ENCODE measurements at places on chromosomes 6 and 20.

GRCh38 chr6:161162722-161163121 lies 111.1 kb downstream of the AGPAT4 start:
- DNase-seq, result no peak

GRCh38 chr6:45002390-45003105 lies 325.6 kb upstream of the RUNX2 start:
- peak; percentile 11 for DNase-seq

DNA sequence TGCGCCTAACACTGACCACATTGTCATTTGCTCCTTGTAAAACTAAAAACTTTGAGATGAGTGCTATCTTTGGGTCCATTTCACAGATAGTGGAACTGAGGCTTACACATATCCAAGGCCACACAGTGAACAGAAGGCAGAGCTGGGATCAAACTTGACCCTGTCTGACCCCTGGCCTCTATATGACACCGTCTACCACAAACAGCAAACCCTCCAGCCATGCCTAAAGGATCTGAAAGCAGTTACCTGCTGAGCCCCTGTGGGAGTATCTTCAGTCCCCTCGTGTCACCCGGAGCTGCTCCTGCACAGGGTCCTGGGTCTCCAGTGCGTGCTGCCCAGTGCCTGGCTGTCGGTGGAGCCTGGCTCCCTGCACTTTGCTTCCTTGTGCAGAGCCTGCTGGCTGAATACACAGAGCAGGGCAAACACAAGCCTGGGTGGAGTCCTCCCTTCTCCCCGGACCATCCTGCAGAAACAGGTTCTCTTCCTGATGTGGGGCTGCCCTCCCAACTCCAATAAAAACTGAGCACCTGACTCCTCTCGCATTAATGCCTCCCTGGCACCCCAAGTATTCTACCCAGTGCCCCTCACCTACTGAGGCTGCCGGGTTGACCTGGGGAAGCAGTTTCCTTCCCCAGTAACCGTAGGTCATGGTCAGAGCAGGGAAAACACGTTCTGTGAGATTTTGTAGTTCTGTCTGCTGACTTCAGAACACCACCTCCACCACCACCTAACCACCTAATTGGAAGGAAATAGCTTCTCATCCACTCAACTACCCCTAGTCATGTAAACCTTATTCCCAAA lies at the start of gene BCAS1:
BCAS1 (minus strand) TSS at position 408 of the 801 bp plus-strand sequence. CDS start 11,876 bp downstream, outside the sequence.
- DNase-seq, result no peak

DNA sequence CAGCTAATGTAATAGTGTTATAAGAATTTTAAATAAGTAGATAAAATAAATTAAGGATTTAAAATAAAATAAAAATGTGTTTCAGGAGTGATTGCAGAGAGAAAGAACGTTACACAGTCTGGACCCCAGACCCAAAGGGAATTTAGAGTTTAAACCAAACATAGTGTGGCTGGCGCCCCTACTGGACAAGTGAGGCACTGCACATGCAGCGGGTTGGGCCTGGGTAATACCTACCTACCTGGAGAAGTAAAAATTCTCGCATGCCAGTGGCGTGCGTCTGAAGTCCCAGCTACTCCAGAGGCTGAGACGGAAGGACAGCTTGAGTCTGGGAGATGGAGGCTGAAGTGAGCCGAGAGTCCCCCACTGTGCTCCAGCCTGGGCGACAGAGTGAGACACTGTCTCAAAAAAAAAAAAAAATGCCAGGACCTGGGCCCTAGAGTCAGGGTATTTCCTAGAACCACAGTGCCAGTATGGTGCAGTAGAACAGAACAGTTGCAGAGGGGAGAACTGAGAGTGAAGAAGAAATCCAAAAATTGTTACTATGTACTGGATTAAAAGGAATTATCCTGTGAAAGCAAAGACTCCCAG lies 71.4 kb upstream of the TCF21 start:
- peak; percentile 21 for DNase-seq

- no peak for DNase-seq
Measured at GRCh38 chr6:34657037-34657306, 39.6 kb downstream of the ILRUN start.

- DNase-seq, result no peak
Measured at GRCh38 chr6:14271789-14272736, 154.5 kb downstream of the CD83 start.

DNA sequence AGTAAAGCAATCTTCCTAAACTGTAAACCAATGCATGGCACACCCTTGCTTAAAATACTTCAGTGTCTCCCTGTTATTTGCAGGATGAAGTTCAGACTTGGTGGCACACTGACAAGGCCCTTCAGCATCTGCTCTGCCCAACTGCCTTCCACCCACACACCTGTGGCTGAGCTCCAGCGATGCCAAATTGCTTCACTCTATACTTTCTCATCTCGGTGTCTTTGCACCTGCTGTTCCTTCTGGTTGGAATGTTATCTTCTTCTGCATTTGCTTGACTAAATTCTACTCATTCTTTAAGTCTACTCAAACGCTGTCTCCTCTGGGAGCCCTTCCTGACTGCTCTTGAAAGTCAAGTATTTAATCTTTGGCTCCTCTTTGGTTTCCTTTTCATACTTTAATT lies 100.1 kb upstream of the SUPT3H start:
- DNase-seq, result no peak

DNA sequence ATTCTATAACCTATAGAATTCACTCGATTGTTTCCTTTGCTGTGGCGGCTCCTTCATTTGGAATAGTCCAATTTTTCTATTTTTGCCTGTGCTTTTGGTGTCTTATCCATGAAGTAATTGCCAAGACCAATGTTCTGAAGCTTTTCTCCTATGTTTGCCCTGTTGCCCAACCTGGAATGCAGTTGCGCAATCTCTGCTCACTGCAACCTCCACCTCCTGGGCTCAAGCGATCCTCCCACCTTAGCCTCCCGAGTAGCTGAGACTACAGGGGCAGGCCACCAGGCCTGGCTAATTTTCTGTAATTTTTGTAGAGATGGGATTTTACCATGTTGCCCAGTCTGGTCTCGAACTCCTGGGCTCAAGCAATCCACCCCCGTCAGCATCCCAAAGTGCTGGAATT lies 163.5 kb downstream of the OR2B2 start:
- no peak for DNase-seq

GRCh38 chr20:53032478-53032932 lies 60.3 kb downstream of the TSHZ2 start:
- no peak for DNase-seq

DNA sequence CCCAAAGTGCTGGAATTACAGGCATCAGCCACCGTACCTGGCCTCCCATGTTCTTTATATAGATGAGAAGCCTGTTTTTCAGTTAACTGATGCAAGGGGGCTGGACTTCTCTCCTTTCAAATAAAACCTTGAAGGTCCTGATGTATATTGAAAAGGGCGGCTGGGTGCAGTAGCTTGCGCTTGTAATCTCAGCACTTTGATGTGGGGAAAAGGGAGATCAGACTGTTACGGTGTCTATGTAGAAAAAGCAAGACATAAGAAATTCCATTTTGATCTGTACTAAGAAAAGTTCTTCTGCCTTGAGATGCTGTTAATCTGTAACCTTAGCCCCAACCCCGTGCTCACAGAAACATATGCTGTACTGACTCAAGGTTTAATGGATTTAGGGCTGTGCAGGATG lies 16.1 kb upstream of the SAMHD1 start:
- peak; percentile 53 for DNase-seq

DNA sequence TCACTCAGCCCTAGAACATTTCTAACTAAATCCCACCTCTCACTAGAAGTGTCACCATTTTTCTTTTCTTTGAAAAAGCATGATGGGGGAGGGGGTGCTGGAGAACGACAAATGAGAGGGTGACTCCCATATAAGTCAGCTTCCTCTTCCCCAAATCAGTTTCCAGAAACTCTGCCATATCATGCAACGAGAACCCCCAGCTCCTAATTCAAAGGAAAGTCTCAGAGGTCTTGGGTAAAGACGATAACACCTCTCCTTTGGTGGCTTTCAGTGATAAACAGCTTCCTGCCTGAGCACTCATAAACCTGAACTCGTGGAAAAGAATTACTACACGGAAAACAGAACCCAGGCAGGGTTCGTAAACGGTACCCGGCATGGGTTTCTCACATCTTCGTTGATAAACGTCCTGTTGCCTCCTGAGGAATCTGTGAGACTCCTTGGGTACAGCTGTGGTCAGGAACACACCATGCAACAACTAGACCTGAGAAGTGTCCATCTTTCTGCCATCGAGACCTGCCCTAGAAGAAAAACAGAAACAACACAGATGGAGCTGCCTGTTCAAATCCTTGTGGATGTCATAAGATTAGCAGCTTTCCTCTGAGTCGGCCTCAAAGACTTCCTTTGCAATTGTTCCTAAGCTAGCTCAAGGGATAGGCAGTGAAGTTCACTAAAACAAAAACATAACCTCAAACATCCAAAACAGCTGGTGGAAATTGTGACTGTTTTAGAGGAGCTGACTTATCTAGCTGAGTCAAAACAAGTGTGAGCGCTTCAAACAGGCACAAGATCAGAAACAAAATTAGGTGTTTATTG lies 185.8 kb upstream of the PRDM1 start:
- DNase-seq, result peak; percentile 17

- no peak for DNase-seq
Measured at GRCh38 chr6:17096652-17097051, 5.2 kb upstream of the STMND1 start.

- DNase-seq, result no peak
Measured at GRCh38 chr6:43284991-43285781, 12.9 kb upstream of the SLC22A7 start.

GRCh38 chr6:27145731-27146455 lies 101.6 kb upstream of the PRSS16 start:
- DNase-seq, result peak; percentile 78

DNA sequence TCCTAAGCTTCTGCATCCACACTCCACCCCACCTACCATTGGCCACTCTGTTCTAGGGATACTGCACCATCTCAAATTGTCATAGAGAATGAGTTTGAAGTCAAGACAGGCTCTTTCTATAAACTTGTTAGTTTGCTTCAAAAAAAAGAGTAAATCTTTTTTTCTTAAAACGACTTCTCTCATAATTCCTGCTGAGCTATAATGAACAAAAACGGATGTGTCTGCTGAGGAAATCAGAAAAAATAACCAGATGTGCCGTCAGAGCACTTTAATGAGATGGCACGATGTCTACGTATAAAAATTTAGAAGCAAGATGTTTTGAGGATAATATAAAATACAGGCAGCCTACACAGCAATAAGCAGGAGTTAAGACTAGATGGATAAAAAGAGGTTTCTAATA lies 24.0 kb upstream of the DDO start:
- DNase-seq, result no peak

DNA sequence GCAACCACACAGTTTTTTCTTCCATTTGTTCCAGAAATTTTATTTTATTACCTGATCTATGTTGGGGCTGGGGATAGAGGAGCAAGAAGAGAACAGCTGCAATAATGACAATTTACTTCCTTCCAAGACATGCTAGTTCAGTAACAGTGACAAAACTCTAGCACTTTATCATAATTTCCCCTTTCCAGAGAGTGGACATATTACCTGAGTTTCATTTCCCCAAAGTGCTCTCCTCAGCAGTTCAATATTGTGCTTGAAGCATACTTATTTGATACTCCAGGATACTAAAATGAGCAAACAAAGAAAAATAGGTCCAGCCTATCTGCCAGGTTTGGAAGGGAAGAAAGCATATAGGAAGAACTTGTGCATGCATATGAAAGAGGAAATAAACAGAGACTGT lies 157.7 kb downstream of the ID4 start:
- no peak for DNase-seq

- no peak for DNase-seq
Measured at GRCh38 chr20:54176610-54177009, 2.8 kb upstream of the CYP24A1 start.

- DNase-seq, result no peak
Measured at GRCh38 chr20:46558511-46558959, 8.1 kb upstream of the OCSTAMP start.

GRCh38 chr6:12844284-12845223 lies 128.0 kb downstream of the PHACTR1 start:
- DNase-seq, result no peak

GRCh38 chr6:12012558-12013306 lies 620 bp downstream of the HIVEP1 start:
- DNase-seq, result peak; percentile 75

DNA sequence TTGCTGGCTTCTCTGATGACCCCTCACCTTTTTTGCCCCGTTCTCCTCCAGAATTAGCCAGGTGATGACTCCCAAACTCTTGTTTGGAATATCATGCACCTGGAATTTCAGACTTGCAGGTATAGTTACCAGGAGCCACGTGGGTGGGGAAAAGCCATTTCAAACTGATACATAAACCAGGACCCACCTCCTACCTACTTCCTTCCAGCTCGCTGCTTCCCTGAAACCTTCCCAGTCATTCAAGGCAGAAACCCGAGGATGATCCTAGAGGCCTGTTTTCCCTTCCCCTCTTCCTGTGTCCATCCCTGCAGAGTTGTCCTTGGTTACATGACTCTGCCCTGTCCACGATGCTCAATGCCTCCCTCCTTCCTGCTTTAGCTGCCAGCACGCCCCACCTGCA lies 101.9 kb downstream of the MTHFD1L start:
- DNase-seq, result no peak

DNA sequence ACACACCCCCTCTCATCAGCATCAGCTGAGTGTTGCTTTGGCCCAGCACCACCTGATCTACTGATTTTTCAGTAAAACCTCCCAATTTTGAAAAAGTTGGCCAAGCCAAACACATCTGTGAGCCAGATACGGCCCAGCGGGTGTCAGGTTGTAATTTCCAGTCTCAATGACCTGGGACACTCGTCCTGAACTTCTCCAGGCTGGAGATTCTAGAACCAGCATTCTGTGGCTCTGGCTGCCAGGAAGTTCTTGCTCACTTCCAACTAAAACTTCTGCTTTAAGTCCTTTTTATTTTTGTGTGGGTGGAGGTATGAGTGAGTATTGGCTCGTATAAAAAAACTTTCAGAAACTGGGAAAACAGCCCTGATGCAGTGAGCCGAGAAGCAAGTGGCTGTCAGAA lies 5.1 kb downstream of the KIAA1755 start:
- DNase-seq, result no peak

GRCh38 chr20:4488407-4489339 lies 233.0 kb upstream of the PRND start:
- DNase-seq, result no peak

- no peak for DNase-seq
Measured at GRCh38 chr20:20333866-20334265, 34.0 kb upstream of the INSM1 start.

DNA sequence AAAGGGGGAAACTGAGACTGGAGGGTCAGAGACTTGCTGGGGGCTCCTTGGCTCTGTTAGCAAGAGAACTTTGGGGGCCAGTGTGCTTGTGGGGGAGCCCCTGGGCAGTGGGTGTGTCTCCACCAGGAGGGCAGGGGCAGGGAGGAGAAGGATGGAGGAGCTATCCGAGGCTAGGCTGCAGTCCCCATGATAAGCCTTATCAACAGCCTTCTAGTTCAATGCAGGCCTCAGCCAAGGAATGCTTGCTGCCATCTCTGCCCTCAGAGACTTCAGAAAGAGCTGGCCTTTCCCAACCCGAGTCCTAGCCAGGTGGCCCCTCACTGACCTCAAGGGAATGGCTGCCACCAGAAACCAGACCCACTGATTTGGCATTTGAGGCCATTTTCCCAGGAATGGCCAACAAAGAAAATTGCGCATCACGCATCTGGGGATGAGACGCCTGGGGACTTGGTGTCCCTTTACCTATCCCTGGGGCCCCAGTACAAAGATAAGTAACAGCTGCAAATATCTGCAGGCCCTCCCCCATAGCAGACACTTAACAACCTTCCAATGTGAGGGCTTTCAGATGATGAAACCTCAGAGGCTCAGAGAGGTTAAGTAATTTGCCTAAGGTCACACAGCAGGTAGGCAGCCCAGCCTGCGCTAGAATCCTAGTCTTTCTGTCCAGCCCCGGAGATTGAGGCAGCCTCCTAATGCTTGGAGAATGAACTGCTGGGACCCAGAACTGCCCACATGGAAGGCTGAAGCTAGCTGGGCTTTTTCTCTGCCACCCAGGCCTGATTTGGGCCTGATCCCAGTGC lies 4.9 kb downstream of the TGM2 start:
- no peak for DNase-seq

All from CD4-positive, alpha-beta T cell treated with Interleukin-2 at 100 ng/mL for 4 hours (primary cell).